ENCODE measurements at places on chromosomes 7 and 10.

- DNase-seq = no peak
Measured at GRCh38 chr10:19936289-19936688, 120.1 kb downstream of the PLXDC2 start.

GRCh38 chr7:29337546-29338116 lies 143.1 kb downstream of the CHN2 start:
- peak; percentile 36 for DNase-seq

DNA sequence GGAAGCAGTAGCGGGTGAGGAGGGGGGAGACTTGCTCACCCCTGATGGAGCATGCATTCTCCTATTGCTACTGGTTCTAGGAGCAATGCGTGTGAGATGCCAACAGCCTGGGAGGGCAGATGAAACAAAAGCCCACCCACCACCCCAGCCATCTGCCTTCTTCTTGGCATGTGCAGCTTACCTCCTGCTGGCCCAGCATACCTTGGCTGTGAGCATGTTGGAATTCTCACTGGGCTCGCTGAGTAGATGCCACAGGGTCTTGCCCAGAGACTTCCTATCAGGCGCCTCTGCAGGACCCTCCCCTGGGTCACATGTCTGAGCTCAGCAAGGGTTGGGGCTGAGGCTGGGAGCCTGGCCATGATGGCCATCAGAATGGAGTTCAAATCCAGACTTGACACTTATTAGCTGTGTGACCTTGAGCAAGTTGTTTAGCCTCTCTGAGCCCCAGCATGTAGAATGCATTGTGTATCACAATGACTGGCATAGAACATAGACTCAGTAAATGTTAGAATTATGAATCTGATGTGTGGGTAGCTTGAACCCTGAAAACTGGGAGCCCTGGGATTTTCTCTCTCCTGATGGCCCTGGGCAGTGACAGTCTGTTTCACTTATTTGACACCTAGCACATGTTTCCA lies 38.2 kb downstream of the CDH23 start:
- DNase-seq = no peak

DNA sequence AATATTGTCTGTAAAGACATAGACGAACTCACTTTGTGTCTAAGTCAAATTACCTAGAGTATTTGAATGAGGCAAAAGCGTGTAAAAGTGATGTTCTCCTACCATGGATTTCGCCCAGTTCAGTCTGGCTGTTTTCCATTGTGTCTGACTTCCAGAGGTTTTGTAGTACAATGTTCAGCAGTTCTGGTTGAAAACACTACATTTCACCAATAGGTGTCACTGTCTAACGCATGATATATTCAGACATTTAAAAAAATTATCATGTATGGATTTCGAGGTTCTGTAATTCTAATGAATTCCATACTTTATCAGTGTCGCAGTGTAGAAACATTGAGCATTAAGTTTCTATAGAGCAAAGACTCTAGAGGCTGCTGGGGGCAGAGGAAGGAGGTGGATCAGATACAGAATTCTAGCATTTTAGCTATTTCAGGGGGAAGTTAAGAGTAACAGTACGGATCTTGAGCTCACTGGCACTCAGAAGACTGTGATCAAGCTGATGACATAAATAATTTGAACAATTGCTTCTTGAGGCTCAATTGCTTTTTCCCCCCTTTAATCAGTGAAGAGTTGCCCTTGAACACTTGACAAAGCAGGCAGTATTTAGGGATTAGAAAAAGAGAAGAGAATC lies 196.9 kb upstream of the RHOBTB1 start:
- no peak for DNase-seq

DNA sequence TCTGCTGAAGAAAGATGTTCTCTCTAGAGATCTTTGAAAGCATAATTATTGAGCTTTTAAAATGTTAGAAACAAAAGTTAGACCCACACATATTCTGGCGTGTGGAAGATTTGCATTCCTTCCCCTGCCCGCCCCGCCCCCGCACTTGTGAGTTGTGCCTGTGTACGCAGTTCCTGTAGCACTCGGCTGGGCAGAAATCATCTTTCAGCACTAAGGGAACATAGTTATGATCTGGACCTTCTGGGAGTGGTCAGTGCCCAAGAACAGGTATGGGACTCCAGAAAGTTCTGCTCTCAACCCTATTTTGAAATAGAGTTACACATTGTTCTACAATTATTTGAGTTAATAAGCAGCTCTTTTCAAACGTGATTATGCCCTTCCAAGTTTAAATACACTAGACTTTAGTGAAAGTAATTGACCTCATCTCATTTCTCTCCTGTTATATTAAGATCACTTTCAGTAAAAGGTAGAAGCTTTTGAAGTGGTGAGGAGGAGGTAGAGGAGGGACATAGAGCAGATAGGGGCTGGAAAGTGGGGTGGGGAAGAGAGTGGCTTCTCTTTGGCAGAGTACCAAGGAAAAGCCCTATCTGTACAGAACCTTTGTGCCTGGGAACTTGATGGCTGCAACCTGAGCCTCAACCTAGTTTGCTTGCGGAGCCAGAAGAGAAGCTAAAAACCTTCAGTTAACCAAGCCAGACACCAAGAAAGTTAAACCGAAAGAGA lies 5.7 kb downstream of the BLVRA start:
- no peak for DNase-seq

DNA sequence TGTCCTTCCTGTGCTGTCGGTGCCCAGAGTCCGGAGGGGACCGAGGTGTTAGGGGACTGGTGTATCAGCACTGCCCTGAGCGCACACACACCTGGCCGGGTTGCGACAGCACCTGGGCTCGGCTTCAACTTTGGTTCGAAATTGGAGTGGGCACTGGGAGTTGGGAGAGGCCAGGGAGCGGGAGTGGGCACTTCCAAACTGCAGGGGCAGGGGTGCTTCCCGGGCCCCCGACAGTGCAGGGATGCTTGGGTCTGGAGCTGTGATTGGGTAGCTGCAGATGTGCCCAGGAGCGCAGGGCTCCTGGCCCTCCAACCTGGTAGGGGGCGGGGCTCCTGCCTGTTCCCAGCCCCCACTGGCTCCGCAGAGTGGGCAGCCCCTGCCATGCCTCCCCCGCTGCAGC lies 7.7 kb downstream of the BBS9 start:
- DNase-seq = no peak

GRCh38 chr10:47060356-47060755 lies 149.1 kb downstream of the PTPN20 start:
- DNase-seq = no peak

DNA sequence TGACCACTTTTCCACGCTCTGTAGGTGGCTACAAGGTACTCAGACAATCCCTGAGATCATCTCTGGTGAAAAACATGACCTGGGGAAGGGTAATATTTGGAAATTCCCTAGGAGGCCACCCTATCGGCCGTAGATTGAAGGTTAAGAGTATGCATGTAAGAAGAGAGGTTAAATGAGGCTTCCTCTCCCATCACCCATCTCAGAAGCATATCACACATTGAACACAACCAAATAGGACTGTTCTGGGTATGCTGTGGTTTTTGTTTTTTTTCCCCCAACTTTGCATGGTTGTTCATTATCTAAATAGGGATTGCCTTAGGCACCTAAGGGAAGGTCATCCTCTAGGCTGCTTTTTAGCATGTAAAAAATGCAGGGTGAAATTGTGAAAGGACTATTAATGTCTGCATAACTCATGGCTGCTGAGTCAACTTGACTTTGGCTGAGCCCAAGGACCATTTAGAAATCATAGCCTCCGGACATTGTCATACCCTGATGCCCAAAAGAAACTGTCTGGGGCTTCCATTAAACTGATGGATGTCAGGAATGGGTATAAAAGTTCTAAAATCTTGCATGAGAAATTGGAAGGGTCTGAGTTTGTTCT lies 24.7 kb upstream of the ST8SIA6 start:
- DNase-seq = no peak

DNA sequence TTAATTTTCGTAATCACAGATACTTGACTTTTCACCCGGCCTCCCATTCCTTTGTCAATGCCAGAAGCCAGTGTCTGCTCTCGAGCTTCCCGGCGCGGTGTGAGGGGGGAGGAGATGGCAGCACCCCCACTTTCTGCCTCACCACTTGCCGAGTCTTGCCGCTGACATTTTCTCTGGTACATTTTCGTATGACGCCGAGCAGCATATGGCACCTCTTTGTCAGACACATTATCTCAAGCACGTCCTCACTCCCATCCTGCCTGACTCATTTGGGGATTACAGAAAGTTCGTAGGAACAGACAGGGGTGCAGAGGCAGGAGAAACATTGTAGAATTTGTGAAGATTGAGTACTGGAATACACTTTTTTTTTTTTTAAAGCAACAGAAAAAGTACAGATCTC lies 60.8 kb upstream of the SORCS3 start:
- no peak for DNase-seq

GRCh38 chr10:79318369-79318768 lies 28.9 kb upstream of the PPIF start:
- no peak for DNase-seq

GRCh38 chr10:79070606-79071395 lies 2.0 kb downstream of the ZMIZ1 start:
- DNase-seq = no peak

- no peak for DNase-seq
Measured at GRCh38 chr10:71079761-71080380, 132.5 kb upstream of the UNC5B start.

DNA sequence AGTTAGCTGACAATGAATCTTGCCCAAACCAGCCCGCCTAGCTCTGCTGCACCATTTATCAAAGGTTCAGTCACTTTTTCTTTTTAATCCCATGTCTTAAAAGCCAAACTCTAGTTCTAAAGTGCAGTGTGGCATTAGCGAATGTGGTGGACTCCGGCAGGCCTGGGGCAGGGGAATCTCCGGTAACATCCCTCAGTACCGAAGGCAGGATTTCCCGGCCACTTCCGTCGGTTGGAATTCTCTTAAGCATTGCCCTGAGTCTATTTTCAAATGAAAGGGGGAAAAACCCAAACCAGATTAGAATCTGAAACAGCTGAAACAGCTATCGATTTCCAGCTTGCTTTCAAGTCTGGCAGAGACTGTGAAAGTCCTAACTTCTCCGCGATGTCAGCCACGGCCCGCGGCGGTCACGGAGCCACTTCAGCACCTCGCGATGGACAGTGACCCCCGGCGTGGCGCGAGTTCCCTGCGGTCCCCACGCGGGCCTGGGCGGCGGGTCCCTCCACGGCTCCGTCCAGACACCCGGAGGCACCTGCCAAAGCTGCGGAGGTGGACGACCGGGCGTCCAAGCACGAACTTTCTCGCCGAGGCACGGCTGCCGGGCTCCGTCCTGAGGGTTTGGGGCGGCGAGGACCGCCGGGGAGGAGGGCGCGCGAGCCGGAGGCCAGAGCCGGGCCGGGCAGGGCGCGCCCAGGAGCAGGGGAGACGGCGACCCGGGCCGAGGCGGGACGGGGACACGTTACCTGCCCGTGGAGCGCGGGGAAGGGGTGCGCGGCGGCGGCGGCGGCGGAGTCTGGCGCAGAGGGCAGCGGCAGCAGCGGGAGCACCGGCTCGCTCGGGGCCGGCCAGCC lies 745 bp downstream of the TCERG1L start:
- no peak for DNase-seq

DNA sequence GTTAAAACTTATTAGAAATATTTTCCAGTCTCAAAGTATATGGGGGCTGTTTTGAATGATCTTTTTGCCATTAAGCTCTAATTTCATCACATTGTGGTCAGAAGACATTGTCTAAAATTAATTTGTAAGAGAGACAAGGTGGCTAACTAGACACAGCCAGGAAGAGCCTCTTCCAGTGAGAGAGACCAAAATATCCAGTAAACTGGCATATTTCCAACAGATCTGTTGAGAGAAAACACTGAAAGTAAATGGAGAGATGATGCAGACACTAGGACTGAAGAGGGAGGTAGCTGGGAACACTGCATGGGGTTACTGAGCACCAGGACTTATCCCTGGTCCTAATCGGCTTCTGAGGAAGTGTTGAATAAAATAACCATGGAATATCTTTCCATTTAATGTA lies 101.5 kb upstream of the TAS2R16 start:
- DNase-seq = no peak

- no peak for DNase-seq
Measured at GRCh38 chr7:141945356-141945755, 1.4 kb downstream of the CLEC5A start.

DNA sequence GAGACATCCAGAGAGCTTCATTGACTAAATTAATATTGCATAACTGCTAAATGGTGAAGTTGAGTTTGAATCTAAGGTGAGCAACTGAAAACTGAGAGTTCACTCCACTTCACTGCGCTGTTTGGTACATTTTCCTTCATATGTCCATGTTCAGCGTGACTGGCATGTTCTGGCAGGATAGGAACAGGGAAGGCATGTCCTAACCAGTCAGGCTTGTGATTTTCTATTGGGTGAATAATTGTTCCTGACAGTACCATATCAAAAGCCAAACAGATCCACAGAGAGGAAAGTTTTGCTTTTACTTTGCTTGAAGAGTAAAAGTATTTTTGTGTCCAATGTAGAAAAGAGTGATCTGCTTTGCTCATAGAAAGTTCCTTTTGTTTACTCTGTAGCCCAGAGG lies 53.2 kb downstream of the WDFY4 start:
- DNase-seq = no peak

DNA sequence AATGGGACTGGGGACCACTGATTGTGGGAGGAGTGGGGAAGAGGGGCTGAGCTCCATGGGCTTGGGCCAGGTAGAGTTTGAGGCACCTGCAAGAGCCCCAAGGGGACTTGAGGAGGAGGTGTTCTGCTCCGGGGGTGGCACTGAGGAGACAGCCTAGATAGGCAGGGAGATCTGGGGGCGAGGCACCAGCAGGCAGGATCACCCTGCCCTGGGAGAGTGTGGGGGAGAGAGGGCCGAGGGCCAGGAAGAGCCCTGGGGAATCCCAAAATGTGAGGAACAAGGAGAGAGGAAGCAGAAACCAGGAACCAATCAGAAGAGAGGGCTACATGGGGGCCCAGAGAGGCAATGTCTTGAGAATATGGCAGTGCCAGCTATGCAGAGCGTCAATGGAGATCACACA lies 34.6 kb downstream of the LEP start:
- no peak for DNase-seq

DNA sequence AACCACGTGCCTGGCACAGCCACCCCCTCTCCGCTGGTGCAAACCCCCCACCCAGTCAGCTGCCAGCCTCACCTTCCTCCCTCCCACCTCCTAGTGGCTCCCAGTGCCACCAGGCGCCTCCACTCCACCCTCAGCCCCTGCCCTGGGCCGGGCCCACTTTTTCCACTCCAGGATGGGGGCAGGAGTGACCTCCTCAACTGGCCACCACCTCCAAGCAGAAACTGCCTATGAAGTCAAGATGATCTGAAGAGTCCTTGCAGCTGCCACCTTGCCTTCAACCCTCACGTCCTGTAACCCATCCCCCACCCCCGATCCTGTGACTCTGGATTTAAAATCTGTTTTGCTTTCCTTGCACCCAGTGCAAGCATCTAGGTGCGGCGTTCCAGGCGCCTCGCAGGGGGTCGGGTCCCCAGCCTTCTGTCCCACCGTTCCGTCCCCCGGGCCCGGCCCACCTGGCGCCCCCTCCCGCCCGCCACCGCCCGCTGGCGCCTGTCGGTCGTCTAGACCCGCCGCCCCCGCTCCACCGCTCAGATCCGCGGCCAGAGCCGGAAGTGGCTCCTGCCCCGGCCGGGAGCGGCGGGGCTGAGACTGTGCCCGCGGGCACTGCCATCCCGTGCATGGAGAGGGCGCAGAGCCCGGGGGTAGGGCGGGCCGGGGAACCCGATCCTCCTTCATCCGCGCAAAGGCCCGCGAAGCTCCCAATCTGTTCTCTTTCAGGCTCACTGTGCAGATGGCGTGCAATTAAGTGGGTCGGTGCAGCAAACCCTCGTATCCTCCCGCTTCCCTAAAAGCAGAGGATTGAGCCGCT lies 51.2 kb upstream of the GTF2I start:
- DNase-seq = peak; percentile 18
